ENCODE measurements at places on chromosomes 12 and 14.

GRCh38 chr14:105224845-105225570, 23.3 kb upstream of the BTBD6 start:
- DNase-seq, result no peak

GRCh38 chr12:118821386-118821925, 159.9 kb upstream of the SRRM4 start:
- DNase-seq, result no peak

- DNase-seq, result no peak
These were observed 578.4 kb upstream of the STXBP6 start for GRCh38 chr14:25628390-25628789.

GRCh38 chr12:5557906-5558305, 126.0 kb downstream of the NTF3 start:
- DNase-seq, result no peak

DNA sequence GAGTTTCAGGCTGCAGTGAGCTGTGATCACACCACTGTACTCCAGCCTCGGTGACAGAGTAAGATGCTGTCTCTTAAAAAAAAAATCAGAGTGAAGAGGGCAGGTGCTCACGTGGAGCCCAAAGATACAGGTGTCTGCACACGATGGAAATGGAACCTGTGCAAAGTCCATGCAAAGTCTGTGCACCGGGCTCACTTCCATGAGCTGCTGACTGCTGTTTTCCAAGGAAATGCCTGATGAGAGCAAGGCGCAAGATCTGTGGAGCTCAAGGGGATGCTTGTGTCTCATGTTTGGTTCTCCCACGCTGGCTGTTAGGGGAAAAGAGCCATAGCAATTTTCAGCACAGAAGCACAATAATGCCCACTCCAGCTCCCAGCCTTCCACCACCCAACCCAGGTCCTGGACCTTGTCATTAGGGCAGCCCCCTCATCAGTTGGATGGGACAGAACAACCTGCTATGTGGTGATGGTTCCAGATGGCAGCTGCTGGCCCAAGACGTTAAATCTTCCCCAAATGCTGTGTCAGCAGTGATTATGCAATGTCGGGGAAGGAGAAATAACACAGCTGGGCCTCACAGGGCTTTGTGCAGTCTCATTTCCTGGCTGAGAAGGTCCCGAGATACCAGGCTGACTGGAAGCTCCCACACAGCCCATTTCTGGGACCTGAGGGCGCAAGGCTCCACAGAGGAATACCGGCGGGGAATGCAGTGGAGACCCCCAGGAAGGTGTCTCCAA, 27.9 kb upstream of the DICER1 start:
- no peak for DNase-seq

GRCh38 chr14:95683793-95684192, 2.4 kb upstream of the TCL1B start:
- DNase-seq, result no peak

DNA sequence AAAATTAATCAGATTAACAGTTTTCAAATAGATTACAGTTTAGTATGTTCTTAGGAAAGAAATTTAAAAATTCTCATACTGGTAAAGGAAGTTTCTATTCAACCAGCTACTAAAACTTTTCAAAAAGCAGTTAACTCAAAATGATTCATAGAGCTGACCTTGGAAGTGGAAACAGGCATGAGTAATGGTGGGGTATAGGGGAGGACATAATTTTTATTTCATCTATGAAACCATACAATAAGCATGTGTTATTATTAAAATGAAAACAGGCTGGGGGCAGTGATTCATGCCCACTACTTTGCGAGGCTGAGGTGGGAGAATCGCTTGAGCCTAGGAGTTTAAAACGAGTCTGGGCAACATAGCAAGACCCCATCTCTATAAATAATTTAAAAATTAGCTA, 73.0 kb downstream of the DNAI7 start:
- no peak for DNase-seq

GRCh38 chr12:128316973-128317526, 50.1 kb downstream of the TMEM132C start:
- DNase-seq, result no peak

- DNase-seq, result peak; percentile 35
These were observed 98.1 kb downstream of the DDHD1 start for GRCh38 chr14:53055003-53055402.

DNA sequence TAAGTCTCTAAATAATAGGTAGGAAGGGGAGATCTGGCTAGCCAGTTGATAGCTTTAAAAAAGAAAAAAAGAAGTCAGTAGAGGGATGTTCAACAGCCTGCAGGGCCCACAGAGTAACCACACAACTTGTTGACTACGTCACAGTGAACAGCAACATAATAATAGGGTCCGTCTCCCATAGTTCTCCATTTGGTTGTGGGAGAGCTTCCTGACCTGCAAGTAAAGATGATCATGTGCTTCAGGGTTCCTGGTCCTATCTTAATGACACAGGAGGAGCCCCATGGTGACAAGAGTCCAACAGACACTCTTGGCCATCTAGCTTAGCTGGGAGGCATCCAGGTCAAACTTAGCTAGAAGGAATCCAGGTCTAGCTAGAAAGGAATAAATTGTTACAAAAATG, 36.2 kb downstream of the FGD6 start:
- no peak for DNase-seq

GRCh38 chr12:58396239-58396638, 454.9 kb downstream of the ATP23 start:
- DNase-seq, result no peak

- DNase-seq, result no peak
These were observed 827.6 kb downstream of the NRXN3 start for GRCh38 chr14:78997811-78998210.

DNA sequence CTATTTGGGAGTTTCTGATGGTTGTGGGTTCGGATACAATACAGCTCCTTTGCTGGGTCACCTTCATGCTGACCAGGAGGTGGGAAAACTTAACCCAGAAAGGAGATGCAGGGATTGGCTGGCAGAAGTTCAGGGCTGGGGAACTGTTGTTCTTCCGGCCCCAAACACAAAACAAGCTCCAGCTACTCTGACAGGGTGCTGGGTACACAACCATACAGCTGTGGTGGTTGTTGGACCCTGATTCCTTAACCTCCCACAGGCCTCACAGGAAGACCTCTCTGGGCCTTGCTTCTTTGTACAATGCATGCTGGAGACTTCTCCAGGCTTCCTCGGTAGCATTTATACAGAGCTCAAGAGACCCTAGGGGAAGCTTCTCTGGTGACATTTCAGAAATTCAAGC, 47.6 kb downstream of the CPM start:
- DNase-seq, result no peak
